ENCODE measurements at places on chromosomes 16 and 17. TPM values are rescaled to one million over a fixed set of nuclear protein-coding genes. Genes with fewer than 3 reads are reported as not detected.

The ELMO3 gene
- 1.2 TPM for total RNA-seq

DNA sequence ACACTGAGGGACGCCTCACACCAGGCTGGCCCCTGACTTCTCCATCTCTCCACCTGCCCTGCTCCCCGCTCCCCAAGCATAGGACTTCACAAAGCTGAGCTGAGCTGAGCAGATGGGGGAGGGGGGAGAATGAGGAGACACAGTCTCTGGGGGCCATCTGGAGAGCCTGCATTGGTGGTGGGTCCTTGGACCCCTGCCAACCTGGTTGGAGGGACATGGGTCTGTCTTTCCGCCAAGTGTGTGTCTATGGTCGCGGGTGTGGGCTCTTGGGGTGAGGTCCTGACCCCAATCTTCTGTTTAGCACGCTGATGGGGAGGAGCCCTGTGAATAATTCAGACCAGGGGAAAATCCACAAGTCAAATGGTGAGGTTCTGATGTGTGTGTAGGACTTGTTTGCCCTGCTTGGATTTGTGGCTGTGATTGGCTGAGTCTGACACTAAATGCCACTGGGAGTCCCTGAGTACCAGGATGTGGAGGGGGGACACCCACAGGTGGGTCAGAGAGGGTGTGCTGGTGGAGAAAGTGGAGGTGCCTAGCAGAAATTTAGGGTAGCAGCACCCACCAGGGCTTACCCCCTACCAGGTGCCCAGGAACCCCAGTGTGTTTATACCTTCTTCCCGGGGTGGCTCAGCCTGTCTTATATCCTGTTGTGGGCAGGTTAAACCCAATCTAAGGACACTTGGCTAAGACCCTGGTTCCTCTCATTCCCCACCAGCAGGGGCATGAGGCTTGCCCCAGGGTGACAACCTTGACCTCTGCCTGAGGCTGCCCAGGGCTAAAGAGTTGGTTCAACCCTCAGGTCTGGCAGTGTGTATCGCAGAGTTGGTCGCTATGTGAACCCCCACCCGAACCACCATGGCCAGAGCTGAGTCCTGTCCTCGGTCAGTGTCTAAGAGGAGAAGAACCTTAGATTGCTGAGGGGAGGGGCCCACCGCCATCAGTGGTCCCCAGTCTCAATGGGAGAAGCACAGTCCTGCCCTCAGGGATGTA is 2.1 kb downstream of the FMNL1 start:
- H3K27ac ChIP-seq = no peak overlapping the region
- no peak for DNase-seq
- H3K36me3 ChIP-seq = no peaks in the 10 kb centered on the region

DNA sequence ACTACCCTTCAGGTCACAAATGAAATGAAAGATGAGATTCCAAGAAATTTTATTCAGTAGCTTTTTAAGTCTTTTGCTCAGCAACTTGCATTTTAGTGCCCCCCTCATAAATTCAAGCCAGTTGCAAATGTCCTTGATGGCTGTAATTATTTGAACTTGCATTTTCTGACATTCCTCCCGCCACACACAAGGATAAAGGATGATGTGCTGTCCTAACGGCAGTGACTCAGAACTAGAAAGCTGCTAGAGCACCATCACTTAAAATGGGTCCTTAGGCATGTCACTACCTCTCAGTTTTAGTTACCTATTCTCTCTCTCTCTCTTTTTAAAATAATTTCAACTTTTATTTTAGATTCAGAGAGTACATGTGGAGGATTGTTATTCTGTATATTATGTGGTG is 306.7 kb downstream of the CNTNAP4 start:
- H3K27me3 ChIP-seq = no peaks in the 10 kb centered on the region
- H3K4me1 ChIP-seq = no peaks in the 10 kb centered on the region
- no peak for DNase-seq
- H3K27ac ChIP-seq = no peak overlapping the region

DNA sequence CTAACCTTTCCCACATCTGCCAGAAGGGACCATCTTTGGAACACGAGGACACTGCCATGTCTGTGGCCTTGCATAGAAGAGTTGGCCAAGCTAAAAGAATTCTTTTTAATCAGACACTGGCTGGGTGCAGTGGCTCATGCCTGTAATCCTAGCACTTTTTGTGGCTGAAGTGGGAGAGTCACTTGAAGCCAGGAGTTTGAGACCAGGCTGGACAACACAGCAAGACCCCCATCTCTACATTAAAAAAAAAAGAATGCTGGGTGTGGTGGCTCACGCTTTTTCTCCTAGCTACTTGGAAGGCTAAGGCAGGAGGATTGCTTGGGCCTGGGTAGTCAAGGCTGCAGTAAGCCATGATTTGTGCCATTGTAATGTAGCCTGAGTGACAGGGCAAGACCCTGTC is 9.3 kb upstream of the DUSP14 start:
- peaks cover 18% of the 10 kb centered on the region for H3K36me3 ChIP-seq
- no peak overlapping the region for H3K27ac ChIP-seq
- no peak overlapping the region for H3K4me3 ChIP-seq
- no peaks in the 10 kb centered on the region for H3K27me3 ChIP-seq

GRCh38 chr16:30715750-30716445 is 16.9 kb downstream of the SRCAP start:
- no peaks in the 10 kb centered on the region for H3K27me3 ChIP-seq
- H3K4me1 ChIP-seq = peaks cover 12% of the 10 kb centered on the region
- peak; percentile 18 for DNase-seq
- H3K36me3 ChIP-seq = peaks cover 72% of the 10 kb centered on the region
- H3K27ac ChIP-seq = peak overlapping the region; percentile 40

DNA sequence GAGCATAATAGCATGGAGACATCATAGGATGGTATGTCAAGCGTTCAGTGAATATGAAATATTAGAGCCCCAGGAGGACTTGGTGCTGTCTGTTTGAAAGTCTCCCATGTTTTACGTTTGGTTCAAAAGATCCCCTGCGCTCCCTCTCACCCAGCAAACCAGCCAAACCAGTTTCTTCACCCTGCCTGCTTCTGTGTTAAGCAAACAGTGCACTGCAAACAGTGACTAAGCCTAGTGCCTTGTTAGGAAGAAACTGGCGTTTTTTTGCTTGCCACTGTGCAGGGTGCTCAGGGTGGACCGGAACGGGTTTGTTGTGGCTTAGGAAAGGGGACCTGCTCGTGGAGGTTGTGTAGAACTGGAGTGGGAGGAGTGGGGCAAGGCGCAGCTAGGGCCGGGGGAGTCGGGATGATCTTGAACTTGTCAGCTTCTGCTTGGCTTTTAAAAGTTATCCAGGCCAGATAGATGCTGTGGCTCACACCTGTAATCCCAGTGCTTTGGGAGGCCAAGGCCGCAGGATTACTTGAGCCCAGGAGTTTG is 7.7 kb downstream of the CDH1 start:
- no peak overlapping the region for H3K27ac ChIP-seq
- DNase-seq = peak; percentile 18

- DNase-seq = peak; percentile 95
- peaks cover 24% of the 10 kb centered on the region for H3K4me1 ChIP-seq
- no peaks in the 10 kb centered on the region for H3K36me3 ChIP-seq
- H3K27ac ChIP-seq = peak overlapping the region; percentile 69
Observed at GRCh38 chr17:72683506-72684404, 408.7 kb downstream of the SLC39A11 start.

The SPIRE2 gene
- total RNA-seq = 2.6 TPM

- H3K36me3 ChIP-seq = no peaks in the 10 kb centered on the region
- no peak overlapping the region for H3K4me3 ChIP-seq
- DNase-seq = no peak
- H3K27me3 ChIP-seq = no peaks in the 10 kb centered on the region
- H3K27ac ChIP-seq = no peak overlapping the region
- peaks cover 4% of the 10 kb centered on the region for H3K4me1 ChIP-seq
Observed at GRCh38 chr17:52228823-52229222, 70.3 kb upstream of the CA10 start.
